Motor neuron (in vitro differentiated cells): ENCODE measurements at places on chromosomes 16 and 17.

- ATAC-seq = no peak
Observed at GRCh38 chr17:65227637-65228036, 90.5 kb downstream of the RGS9 start.

DNA sequence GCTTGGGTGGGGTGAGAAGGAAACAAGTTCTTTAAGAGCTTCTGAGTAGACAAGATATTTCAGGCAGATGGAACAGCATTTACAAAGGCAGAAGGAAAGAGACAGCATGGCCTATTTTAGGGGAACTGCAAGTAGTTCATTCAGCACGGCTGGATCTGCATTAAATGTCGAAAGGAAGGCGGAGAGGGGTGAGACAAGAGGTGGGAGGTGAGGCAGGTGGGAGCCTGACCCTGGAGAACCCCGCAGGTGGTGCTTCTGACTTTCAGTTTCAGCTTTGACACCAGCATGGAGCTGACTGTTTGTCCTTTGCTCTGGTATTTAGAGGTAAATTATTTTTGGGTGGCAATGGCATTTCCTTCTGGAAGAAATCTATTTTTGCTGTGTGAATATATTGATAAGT lies 194.8 kb downstream of the HS3ST4 start:
- ATAC-seq = no peak

DNA sequence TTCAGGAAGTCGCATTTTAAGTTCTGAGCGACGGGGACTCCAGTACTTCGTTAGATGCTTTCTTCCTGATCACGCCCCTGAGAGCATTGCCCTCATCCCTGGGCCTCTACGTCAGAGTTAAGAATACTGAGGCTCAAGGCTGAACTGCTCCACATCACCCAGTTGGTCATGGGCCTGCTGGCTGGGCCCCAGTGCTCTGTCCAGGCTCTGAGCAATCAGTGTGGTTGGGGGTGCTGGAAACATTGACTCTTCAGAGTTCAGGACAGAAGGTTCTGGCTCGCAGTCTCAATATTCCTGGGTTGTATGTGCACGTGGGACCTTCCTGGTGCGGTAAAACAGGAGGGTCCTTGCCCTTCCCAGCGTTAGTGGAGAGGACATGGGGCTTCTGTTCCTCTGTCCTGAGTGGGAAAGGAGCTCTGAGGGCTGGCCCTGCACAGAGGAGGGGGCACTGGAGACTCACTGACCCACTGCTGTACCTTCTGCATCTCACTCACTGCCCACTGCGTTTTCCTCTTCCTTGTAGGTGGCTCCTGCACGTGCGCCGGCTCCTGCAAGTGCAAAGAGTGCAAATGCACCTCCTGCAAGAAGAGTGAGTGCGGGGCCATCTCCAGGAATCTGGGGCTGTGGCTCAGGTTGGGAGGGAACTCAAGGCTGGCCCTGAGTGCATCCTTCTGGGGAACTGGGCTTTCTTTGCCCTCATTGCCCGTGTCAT lies 518 bp downstream of the MT1E start:
- ATAC-seq = peak; percentile 53

- peak; percentile 35 for ATAC-seq
Observed at GRCh38 chr17:77863814-77864161, 94.7 kb upstream of the TNRC6C start.

DNA sequence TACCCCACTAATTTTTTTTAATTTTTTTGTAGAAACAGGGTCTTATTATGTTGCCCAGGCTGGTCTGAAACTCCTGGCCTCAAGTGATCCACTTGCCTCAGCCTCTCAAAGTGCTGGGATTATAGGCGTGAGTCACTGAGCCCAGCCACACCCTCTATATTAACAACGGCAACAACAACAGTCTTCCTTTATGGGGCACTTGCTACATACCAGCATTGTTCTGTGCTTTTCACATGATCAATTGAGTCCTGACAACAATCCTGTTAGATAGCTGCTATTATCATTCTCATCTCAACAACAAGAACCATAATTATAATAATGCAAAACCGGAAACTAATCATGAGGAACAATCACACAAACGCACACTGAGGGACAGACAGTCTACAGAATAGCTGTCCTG lies 12.6 kb upstream of the ARL5C start:
- ATAC-seq = peak; percentile 30
